ENCODE measurements at places on chromosomes 3 and 15.

DNA sequence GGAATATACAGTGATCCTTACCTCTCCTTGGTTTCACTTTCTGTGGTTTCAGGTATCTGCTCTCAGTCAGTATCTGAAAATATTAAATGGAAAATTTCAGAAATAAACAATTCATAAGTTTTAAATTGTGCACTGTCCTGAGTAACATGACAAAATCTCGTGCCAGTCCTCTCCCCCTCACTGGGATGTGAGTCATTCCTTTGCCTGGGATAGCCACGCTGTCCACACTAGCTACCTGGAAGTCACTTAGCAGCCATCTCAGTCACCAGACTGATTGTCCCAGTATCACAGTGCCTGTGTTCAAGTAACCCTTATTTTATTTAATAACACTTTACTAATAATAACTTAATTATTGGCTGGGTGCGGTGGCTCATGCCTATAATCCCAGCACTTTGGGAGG is 15.3 kb upstream of the KLHL25 start:
- no peak for DNase-seq

DNA sequence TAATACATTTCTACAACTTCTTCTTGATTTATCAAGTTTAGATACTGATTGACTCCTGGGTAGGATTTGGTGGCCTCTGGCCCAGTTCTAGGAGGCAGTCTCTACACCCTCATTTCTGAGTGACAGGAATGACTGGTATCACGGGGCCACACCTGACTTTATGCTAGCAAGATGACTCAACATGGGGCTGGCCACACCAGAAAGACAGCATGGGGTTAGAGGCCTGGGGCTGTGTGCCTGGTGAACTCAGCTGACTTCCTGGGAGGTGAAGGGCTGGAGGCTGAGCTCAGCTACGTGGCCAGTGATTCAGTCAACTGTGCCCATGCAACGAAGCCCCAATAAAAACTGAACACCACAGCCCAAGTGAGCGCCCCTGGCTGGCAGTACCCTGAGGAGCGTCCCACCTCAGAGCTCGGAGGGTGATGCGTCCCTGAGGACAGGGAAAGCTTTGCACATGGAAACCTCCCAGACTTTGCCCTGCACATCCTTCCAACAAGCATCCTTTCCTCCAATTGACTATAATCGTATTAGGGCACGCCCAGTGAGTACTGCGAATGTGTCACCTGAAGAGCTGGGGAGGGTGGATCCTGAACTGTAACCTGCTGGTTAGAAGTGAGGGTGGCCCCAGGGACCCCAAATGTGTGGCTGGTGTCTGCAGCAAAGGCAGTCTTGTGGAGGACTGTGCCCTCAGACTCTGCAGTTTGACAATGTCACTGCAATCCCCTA is 57.2 kb downstream of the NIPA2 start:
- DNase-seq = no peak

DNA sequence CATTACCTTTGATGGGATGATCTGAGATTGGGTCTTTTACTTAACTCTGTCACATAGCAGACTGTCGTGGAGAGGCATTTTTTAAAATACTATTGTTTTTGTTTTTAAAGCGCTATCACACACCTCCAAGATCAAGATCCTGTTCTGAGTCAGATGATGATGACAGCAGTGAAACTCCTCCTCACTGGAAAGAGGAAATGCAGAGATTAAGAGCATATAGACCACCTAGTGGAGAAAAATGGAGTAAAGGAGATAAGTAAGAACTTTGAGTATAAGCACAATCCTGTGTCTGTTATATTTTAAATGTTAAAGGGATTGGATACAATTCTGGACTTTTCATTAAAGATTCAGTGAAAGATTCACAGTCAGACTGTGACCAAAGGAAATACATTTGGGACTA is 18.4 kb upstream of the ZBTB47 start:
- DNase-seq = peak; percentile 64

GRCh38 chr3:46469680-46470357 is 5.1 kb upstream of the LTF start:
- DNase-seq = no peak

DNA sequence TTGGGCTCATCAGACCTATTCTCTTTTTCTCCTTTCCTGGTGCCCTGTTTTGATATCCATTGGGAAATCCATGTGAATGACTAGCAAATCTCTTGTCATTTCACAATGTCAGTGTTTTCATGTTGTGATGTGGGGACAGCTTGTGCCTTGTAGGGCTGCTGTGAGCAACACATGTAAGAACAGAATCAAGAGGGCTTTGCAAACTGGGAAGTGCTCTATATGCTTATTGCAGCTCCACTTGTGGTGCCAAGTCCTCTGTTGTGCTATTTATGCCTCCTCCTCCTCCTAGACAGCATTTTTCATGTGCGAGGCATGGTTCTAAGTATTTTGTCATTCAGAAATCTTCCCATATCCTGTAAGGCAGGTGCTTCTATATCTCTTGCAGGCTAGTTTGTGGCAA is 56.4 kb downstream of the ZNF621 start:
- no peak for DNase-seq

DNA sequence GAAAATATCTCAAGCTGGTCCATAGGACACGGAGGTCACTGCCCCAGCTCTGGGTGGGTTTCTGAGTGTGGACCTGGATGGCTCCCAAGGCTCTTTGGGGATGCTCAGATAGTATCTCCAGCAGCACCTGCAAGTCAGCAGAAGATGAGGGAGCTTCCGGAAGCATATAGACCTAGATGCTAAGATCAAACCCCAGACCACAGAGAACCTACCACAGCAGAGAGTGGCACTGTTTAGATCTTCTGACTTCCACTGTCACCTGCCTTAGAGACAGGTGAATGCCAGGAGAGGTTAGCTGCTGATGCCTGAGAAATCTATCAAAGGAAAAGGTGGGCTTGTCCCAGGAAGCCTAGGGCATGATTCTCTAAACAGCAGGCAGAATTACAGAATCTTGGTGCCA is 105.7 kb upstream of the TRPM1 start:
- DNase-seq = no peak

GRCh38 chr3:134057654-134058110 is 28.0 kb upstream of the SLCO2A1 start:
- DNase-seq = no peak

- no peak for DNase-seq
Measured at GRCh38 chr3:136943436-136943835, 14.3 kb upstream of the IL20RB start.

DNA sequence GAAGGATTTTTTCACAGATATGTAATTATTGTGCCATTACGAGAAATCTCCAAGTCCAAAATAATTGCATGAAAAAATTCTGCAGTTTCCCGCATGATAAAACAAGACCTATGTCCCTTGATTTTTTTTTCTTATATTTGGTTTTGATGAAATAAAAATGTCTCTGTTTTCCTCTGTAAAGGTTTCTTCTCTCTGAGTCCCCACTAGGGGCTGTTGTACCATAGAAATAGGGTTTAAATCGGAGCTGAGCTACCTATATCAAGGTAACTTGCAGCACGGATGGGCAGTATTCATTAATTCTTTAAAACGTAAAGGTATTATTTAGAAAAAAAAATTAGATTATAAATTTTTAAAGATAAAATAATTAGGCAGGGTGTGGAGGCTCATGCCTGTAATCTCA is 66.6 kb upstream of the IGF1R start:
- no peak for DNase-seq

DNA sequence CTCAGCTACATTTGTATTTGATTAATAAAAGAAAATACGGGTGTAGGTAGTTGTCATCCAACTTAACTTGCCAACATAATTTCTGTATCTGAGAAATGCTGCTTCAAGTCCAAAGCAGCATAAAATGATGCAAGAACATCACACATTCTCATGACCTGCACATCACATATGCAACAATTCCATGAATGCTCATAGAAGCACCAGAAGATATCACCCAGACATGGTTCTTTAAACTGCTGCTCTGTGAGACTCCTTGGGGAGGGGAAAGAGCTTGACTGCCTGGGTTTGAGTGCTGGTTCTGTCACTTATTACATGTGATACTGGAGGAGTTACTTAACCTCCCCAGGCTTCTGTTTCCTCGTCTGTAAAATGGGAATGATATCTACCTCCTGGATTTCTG is 39.4 kb downstream of the CHST14 start:
- DNase-seq = peak; percentile 31

- DNase-seq = no peak
Measured at GRCh38 chr3:52399593-52399992, 45.3 kb downstream of the SEMA3G start.

GRCh38 chr3:185150561-185150960 is 2.3 kb downstream of the C3orf70 start:
- DNase-seq = no peak

- no peak for DNase-seq
Measured at GRCh38 chr15:53978253-53978906, at the start of gene UNC13C. TSS of gene UNC13C (plus strand) at chr15:53978441. CDS start at chr15:54012904, 34,463 bp downstream.

DNA sequence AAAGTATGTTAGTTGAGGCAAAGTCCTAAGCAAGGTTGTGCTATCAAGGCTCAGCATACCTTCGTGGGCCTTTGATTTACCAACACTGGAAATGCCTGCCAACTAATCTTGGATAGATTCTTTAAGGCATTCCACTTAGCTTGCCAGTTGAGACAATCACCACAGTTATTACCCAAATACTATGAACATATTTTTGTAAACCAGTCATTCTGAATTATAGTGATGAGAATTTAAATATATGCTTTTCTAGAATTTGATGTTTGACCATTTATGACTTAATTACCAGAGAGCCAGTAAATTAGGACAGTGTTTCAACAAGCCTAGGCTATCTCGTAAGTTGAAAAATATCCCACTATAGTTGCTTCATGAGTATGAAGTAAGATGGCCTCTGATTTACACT is 15.5 kb downstream of the TRIM59 start:
- DNase-seq = peak; percentile 58

GRCh38 chr15:42999201-42999779 is 78.7 kb upstream of the TTBK2 start:
- DNase-seq = no peak

- DNase-seq = no peak
Measured at GRCh38 chr3:76961284-76961683, 78.6 kb upstream of the ROBO2 start.

DNA sequence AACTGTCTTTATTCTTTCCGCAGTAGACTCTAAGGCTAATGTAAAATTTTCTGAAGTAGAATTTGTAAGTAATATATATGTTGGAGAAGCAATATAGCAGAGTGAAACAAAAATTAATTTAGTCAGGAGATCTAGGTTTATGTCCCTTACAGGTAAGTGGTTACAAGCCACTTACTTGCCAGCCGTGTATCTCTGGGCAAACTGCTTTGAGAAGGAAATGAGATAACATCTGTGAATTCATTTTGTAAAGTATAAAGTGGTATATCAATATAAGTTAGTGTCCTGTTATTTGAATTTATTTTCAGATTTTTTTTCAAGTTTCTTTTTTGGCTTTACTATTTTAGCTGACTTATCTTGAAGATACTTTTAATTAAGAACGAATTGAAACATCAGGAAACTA is 5.5 kb downstream of the DAZL start:
- DNase-seq = no peak

- DNase-seq = no peak
Measured at GRCh38 chr3:125245521-125245920, 33.0 kb upstream of the SLC12A8 start.

- DNase-seq = no peak
Measured at GRCh38 chr3:172276103-172276502, 172.2 kb downstream of the GHSR start.

- DNase-seq = peak; percentile 29
Measured at GRCh38 chr3:129343643-129344360, 65.1 kb downstream of the HMCES start.

DNA sequence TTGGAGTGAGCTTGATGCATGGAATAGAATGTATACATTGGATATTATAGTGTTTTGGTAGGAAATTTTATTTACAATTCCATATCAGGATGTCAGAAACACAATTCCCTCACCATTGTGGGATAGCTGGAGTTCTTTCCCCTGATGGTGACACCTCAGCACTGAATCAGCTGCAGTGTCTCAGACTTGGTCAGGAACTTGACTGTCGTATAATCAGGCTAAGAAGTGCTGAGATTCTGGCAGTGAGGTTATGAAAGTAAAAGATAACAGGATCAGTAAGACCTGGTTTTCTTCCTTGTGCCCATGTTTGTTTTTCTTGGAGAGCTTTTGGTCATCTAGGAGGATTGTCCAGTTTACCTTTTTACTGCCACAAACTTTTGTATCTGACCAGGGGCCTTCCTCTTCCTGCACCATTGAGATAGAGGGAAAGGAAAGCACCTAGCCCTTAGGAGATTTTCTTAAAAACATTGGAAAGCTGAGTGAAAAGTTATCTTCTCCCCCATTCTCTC is 27.3 kb upstream of the ST3GAL6 start:
- DNase-seq = peak; percentile 31

DNA sequence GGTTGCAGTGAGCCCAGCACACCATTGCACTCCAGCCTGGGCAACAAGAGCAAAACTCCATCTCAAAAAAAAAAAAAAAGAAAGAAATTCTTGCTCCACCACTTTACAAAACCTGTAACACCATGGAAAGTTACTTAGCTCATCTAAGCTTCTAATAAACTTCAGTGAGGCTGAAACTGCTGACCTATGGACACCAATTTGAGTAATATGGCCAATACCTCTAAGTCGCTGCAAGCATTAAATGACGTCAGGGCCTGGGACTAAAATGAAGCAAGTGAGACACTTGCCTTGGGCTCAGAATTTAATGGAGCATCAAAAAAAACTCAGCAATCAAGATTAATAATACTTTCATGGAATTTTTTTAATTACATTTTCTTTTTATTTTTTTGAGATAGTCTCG is 42.5 kb downstream of the ZMAT3 start:
- DNase-seq = no peak

DNA sequence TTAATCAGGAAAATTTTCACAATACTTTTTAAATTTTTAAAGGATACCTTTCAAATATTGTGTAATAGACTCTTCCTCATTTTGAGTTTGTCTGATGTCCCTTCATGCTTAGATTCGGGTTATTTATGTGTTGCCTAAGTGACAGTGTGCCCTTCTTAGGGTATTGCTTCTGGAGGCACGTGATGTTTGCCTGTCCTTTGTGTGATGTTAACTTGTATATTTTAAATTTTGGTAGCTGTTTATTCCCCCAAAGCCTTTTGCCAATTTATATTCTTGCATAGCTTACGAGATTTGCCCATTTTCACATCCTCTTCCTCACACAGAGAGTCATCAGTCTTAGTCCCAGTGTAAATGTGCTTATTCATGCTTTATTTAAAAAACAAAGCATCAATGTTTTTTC is 433.1 kb downstream of the EPHB1 start:
- no peak for DNase-seq

- no peak for DNase-seq
Measured at GRCh38 chr3:43915546-43915945, 224.8 kb downstream of the ABHD5 start.

DNA sequence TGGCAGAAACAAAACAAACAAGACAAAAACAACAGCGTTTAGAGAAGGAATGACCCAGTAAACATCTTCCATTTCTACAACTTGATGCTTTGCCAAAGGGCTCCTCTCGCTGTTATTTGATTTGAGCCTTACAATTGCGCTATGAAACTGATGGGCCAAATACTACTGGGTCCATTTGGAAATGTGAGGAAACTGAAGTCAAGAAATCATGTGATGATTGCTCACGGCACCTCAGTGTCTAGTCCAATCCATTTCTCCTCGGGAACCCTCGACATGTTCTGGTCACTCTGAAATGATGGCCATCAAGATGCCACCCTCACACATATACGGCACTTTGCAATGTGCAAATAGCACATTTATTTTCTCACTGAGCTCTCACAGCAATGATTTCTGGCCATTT is 136.0 kb downstream of the UACA start:
- no peak for DNase-seq

All from cardiac fibroblast (primary cell).